ENCODE measurements at places on chromosomes 16 and 17. TPM values are rescaled to one million over a fixed set of nuclear protein-coding genes. Genes with fewer than 3 reads are reported as not detected.

Gene PSMD12
- 36.9 TPM for total RNA-seq

Gene ITGB4
- 14.2 TPM for total RNA-seq

Gene FAM20A
- not detected for total RNA-seq

Gene C16orf86
- total RNA-seq: 2.6 TPM

Gene GRB7
- not detected for total RNA-seq

Gene PCTP
- total RNA-seq: 22.6 TPM

Gene TAC4
- total RNA-seq: not detected

Gene LRRC46
- not detected for total RNA-seq

Gene SP6
- total RNA-seq: 0.92 TPM

Gene ADGRG1
- 32.1 TPM for total RNA-seq

Gene TSEN54
- 14.1 TPM for total RNA-seq

Gene MAP2K6
- total RNA-seq: 2.0 TPM

Gene KRTAP9-9
- not detected for total RNA-seq

Gene RRAD
- total RNA-seq: 0.60 TPM

Gene ZDHHC1
- total RNA-seq: 4.0 TPM

Gene ACD
- total RNA-seq: 15.3 TPM

Gene SCNN1G
- total RNA-seq: not detected

Gene CNGB1
- total RNA-seq: 0.11 TPM

Gene TP53TG3F
- total RNA-seq: not detected

Gene TNP2
- total RNA-seq: not detected

Gene SRCIN1
- 0.07 TPM for total RNA-seq

Gene WFDC1
- total RNA-seq: not detected

Gene VASN
- 0.20 TPM for total RNA-seq

Gene HBA1
- total RNA-seq: not detected

Gene KLHL10
- total RNA-seq: not detected

Gene SOST
- total RNA-seq: not detected

Gene MILR1
- 4.6 TPM for total RNA-seq

Gene PLLP
- 8.4 TPM for total RNA-seq

Gene EME1
- 5.5 TPM for total RNA-seq

Gene PDILT
- total RNA-seq: not detected

Gene CACNG1
- not detected for total RNA-seq

Gene PTRH2
- 53.0 TPM for total RNA-seq

Gene GPR142
- not detected for total RNA-seq

Gene KRTAP4-4
- total RNA-seq: not detected

Gene RANBP10
- total RNA-seq: 5.7 TPM

Gene EVPLL
- total RNA-seq: not detected

Gene OSGIN1
- 2.8 TPM for total RNA-seq

Gene SKAP1
- not detected for total RNA-seq

Gene KRTAP1-5
- not detected for total RNA-seq

Data from pulmonary artery endothelial cell (primary cell).